ENCODE measurements at places on chromosomes 13 and 19. TPM values are rescaled to one million over a fixed set of nuclear protein-coding genes. Genes with fewer than 3 reads are reported as not detected.
A peak's percentile ranks its signal among the peaks of the same experiment; 100 is the strongest.

DNA sequence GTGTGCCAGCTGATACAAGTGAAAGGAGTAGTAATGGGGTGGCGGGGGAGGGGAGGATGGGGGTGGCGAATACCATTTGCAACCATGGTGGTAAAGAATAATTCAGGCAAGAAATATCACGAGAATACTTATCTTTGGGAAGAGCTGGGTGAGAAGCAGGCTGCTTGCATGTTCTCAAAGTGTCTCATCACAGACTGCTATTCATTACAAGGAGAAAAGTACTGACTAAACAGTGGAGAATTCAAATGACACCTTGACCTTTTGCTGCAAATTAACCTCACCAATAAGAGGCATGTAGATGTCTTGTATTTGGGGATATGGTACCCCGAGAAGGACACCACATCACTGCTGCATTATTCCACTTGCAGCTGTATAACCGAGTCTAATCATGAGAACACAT, 585.7 kb upstream of the GPC6 start:
- no peaks in the 10 kb centered on the region for H3K36me3 ChIP-seq
- DNase-seq, result no peak
- no peak overlapping the region for H3K4me3 ChIP-seq
- H3K27ac ChIP-seq, result no peak overlapping the region

DNA sequence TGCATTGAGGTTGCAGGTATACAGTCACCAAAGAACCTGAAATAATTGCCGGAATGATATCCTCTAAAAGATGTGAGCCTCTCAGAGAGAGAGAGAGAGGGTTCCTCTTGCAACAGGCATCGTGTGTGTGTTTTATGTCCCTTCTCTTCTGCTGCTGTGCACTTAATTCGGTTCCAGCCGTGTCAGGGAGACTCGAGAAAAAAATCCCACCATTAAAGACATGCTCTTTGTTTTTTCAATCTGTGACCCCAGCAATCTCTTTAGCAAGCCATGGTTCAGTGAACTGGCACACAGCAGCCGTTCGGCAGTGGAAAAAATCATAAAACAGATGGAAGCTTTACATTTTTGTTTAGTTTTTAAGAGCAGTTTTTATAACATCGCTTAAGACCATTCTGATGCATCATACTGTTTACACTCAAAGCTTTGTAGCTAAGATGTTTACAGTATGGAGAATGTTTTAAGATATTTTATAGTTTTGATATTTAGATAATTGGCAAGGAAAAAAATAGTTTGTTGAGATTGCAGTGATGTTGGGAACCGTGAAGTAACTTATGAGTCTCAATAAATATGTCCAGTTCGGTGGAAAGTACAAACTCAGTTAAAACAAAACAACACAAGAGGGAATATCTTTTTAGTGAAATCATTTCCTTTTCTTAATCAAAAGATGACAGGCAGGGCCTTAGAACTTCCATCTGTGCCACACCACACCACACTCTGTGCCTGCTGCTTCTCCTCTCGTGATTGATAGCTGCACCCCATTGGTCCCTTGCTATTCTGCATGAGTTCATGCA, 31.2 kb upstream of the ZNF536 start:
- no peaks in the 10 kb centered on the region for H3K27me3 ChIP-seq
- H3K4me3 ChIP-seq, result no peak overlapping the region
- H3K27ac ChIP-seq, result no peak overlapping the region

- no peak overlapping the region for H3K27ac ChIP-seq
- H3K27me3 ChIP-seq, result no peaks in the 10 kb centered on the region
- DNase-seq, result no peak
- H3K4me3 ChIP-seq, result no peak overlapping the region
Measured at GRCh38 chr19:45110851-45111266, 17.9 kb downstream of the PPP1R37 start.

MCF2L gene
- 11.8 TPM for total RNA-seq

DNA sequence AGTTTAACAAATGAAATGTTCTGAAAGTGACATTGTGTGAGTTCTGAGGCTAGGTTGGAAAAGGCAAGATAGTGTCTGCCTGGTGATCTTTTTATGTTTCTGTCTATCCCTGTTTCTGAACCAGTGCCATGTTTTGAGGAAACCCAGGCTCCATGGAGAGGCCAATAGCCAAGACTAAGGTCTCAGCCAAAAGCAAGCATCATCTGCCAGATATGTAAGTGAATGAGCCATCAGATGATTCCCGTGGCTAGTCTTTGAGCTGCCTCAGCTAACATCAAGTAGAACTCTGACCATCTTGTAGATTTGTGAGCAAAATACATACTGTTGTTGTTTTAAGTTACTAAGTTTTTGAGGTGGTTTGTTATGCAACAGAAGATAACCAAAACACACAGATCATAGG, 19.6 kb upstream of the CCNA1 start:
- DNase-seq, result no peak
- no peak overlapping the region for H3K27ac ChIP-seq
- peaks cover 56% of the 10 kb centered on the region for H3K27me3 ChIP-seq
- H3K36me3 ChIP-seq, result peaks cover 4% of the 10 kb centered on the region
- no peak overlapping the region for H3K4me3 ChIP-seq

LRRC4B gene
- total RNA-seq, result not detected

DNA sequence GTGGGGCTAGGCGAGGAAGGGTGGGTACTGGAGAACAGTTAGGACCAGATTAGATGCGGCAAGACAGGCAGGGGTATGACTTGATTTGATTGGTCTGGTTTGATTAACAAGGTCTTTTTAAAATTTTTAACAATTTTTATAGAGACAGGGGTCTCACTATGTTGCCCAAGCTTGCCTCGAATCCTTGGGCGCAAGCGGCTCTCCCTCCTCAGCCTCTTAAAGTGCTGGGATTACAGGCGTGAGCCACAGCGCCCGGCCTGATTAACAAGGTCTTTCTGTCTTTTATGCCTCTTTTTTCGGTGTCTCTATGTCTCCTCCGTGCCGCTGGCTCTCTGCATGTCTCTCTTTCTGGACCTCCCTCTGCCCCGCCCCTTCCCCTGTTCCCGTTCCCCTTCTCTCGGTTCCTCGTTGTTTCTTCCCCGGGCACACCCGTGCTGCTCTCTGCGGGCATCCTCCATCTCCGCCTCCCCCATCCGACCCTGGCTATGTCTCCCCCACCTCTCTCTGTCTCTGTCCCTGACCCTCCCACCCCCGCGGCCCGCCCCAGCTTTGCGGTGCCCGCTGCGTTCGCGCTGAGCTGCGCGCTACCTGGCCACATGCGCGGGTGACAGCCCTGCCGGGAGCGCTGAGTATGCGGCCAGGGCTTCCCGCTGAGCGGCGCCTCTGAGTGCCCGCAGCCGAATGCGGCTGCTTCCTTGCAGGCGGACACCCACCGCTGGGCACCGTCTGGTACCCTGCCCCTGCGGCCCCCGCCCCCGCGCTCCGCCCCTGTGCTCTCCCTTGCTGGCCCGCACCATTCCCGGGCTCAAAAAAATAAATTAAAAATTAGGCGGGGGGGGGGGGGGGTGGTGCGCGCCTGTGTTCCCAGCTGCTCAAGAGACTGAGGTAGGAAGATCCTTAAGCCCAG, 8.1 kb upstream of the SDHAF1 start:
- H3K4me1 ChIP-seq, result peaks cover 8% of the 10 kb centered on the region
- H3K27me3 ChIP-seq, result peaks cover 40% of the 10 kb centered on the region
- peak; percentile 19 for DNase-seq
- no peaks in the 10 kb centered on the region for H3K36me3 ChIP-seq
- H3K27ac ChIP-seq, result no peak overlapping the region

COX6B1 gene
- 277 TPM for total RNA-seq

GRCh38 chr13:32443111-32443510, 15.2 kb upstream of the N4BP2L1 start:
- no peaks in the 10 kb centered on the region for H3K27me3 ChIP-seq
- DNase-seq, result no peak
- peak overlapping the region; percentile 3 for H3K27ac ChIP-seq
- H3K4me3 ChIP-seq, result no peak overlapping the region

DNA sequence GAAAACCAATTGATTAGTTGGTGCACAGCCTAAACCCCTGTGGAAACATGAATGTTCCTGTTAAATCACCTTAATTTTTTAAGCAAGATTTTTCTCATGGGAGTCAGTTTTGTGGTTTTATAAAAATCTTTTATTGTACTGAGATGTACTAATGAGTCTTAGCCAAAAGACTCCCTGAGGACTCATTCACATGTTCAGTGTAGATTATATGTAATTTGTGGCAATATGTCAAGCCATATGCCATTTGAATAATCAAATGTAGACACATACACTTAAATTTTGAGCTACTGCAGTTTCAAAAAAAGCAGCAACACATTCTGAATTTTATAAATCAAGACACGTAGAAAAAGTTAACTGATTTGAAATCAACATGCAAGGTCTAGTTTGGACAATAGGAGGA, 395.2 kb downstream of the MYO16 start:
- no peak overlapping the region for H3K27ac ChIP-seq
- no peaks in the 10 kb centered on the region for H3K27me3 ChIP-seq
- H3K4me1 ChIP-seq, result no peaks in the 10 kb centered on the region
- DNase-seq, result no peak
- H3K4me3 ChIP-seq, result no peak overlapping the region

Measured in activated T-cell treated with anti-CD3 and anti-CD28 coated beads, Interleukin-2, amount 50 U/mL, for 72 hours (primary cell).